ENCODE measurements at places on chromosomes 6 and 20.

DNA sequence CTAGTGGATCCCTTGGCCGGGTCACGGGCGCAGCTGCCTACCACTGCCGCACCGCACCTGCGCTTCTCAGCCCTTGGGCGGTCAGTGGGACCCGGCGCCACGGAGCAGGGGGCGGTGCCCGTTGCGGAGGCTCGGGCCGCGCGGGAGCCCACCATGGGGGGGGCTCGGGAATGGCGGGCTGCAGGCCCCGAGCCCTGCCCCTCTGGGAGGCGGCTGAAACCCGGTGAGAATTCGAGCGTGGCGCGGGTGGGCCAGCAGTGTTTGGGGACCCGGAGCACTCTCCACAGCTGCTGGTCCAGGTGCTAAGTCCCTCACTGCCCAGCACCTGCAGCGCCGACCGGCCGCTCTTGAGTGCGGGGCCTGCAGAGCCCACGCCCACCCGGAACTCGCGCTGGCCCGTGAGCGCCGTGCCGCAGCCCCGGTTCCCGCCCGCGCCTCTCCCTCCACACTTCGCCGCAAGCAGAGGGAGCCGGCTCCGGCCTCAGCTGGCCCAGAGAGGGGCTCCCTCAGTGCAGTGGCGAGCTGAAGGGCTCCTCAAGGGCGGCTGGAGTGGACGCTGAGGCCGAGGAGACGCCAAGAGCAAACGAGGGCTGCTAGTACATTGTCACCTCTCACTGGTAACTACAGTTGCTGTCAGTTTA, 120.5 kb upstream of the TMEM170B start:
- DNase-seq = no peak

- DNase-seq = no peak
Measured at GRCh38 chr6:117267054-117267347, 1.6 kb downstream of the VGLL2 start.

- no peak for DNase-seq
Measured at GRCh38 chr20:18414140-18414539, 52.7 kb downstream of the DZANK1 start.

- DNase-seq = no peak
Measured at GRCh38 chr6:109118871-109119354, 23.6 kb downstream of the CEP57L1 start.

DNA sequence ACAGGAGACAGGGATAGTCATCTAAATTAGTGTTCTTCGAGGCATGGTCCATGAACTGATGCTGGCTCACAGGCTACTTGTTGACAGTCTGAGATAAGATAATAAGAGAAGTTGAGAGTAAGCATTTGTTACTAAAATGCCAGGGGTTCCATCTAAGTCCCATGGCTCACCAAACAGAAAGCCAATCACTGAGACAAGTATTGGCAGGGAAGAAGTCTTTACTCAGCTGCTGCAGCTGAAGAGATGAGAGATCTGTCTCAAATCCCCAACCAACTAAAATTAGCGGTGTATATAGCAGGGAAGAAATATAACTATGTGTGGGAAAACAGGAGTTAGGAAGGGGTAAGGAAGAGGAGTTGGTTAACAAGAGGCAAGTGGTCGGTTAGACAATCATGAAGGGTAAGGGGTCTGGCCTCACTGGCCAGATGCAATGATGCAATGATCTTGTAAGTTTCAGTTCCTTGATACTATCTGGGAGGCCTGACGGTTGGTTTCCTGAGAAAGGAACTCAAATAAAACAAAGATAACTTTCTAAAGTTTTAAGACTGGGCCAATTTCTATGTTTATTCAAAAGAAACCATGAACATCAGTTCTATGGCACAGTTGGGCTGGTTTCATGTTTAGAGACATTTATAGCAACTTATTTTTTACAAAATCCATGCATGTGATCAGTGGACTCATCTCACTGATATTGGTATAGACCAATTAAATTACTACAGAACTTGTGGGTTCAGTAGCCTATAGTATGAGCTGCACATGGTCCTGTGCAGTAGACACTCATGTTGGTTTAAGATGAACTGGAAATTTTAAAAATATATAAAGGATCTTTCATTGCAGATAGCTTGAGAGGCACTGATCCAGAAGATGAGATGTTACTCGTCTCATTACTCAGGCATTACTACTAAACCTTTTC, 9.9 kb upstream of the HEBP2 start:
- DNase-seq = no peak

DNA sequence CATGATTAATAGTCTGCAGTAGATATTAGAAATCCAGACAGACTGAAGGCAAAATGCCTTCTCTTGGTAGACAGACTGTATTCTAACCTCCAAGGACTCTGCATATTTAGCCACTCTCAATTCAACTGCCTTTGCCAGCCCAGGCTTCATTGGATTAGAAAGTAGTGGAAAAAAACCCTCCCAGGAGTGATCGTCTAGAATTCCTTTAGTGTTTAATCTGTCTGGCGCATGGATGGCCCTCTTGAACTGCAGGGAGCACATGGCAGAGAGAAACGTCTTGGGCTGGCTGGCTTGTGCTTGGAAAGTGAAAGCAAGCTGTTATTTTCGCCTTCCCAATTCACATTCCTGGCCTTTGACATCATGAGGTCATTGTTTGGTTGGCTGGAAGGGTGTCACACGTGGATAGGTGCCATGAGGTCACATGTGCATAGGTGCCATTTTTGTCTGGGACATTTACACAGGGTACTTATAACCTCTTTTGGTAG, 30.9 kb upstream of the NEDD9 start:
- no peak for DNase-seq

GRCh38 chr6:10163203-10163962, 251.5 kb downstream of the TFAP2A start:
- DNase-seq = no peak

DNA sequence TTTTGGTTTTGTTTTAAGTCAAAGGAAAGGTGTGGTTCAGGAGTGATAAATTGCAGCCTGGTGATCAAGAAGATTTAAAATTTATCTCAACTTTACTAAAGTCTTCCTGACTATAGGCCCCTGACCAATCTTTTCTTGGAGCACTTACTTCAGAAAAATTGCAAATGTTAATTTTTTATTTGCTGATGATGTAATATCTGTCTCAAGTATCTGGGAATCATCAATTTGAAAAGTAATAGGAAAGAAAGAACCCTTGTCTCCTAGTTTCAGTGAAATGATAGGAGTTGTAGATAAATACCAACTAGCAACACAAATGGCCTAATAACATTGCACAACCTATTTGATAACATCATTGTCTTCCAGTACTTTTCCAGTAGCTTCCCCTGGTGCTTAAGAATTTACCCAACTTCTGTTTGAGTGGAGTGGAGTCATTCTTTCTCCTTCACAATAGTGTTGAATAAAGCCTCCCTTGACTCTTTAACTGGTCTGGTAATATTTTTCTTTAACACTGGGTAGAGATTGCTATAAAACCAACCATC, 648.3 kb upstream of the ADGRB3 start:
- no peak for DNase-seq

GRCh38 chr20:21028921-21029320, 77.2 kb downstream of the LINC00237 start:
- no peak for DNase-seq
